Activated CD4-positive, alpha-beta T cell treated with anti-CD3 and anti-CD28 coated beads, Interleukin-10, Interleukin-2, amounts not matched to agents 100 ng/mL and 50 ng/mL, durations not matched to agents 16 hours and 8 hours (primary cell): ENCODE measurements at places on chromosomes 2 and 18.
A peak's percentile ranks its signal among the peaks of the same experiment; 100 is the strongest.

DNA sequence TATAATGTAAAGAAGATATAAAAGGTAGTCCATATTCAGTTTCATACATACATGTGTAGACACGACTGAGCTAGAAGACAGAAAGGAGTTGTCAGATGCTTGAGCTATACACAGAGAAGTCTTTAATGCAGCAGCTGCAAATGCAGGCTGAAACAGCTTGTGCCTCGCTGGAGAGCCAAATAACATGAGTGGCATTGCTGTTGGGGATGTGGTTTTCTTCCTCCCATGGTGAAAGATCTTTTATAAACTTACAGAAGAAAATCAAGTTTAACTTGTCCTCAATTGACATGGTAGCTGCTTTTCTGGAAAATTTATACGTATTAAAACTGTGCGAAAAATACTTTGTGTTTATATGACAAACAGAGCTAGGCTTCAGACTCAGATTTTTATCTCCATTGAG is 16.4 kb upstream of the IL1R1 start:
- no peak for DNase-seq

DNA sequence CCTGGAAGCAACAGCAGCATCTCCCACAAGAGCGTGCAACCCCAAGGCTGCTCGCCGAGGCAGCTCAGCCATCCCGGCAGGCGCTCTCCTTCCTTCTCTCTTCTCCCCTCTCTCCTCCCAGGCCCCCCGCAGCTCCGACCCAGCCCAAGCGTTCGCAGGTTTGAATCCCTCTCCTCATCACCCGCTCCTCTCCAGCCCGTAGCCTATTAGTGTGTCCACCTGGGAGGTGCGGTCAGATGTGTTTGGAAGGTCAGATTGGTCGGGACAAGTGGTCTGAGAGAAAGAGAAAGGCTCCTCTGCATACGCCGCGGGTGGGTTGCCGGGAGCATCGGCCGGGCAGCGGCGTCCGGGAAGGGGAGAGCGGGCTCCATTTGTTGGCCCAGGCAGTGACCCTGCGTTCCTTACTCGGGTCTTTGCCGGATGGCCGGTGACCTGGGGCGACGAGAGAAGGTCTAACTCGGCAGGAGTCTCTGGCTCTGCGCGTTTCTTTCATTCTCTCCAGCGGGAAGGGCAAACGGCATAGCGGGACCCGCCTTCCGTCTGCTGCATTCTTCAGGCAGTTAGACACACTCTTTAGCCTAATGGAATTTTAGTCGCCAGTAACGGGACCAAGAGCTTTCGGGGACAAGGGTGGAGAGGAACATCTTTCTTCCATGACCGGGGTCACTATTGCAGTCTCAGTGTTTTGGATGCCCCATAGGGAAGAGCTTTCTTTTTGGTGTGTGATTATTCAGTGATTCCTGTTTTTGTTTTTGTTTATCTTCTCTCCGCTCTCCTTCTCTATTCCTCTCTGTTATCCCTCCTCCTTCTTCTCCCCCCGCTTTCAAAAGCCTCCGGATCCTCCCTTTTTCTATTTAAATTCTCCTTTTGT is 1.1 kb upstream of the TMEFF2 start:
- DNase-seq = no peak

GRCh38 chr18:67525328-67526099 is 9.0 kb upstream of the DSEL start:
- no peak for DNase-seq

DNA sequence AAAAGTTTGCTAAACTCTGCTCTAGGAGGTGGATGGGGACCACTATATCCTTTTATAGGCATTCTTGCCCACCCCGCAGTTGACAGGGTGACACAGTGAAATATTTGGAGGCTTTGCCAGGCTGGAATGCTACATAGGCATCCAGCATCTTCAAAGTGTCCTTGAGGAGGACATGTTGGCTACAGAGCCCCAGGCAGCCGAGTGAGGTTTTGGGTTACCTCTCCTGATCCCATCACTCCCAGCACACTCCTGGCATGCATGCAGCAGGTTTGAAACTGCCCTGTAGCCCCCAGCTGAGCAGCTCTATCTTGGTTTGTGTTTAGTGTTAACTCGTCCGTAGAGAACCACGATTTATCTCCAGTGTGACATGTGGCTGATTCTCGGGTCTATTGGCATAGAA is 7.3 kb downstream of the FOSL2 start:
- DNase-seq = no peak

DNA sequence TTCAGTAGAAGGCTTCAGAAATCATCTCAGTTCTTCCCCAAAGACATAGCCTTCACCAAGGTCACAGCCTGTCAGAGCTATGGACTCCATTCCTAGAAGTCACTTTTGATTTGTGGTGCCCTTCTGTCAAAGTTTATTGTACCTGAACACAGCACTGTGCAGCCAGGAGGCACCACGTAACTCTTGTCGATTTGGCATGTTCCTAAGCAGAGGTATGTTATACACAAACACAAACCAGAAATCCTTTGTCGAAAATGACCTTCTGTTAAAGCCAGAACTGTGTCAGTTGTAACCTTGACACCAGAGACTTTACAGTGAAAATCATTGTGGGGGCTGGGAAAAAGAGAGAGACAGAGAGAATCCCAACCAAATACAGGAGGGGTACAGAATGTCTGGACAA is 62.6 kb upstream of the SGPP2 start:
- DNase-seq = no peak

DNA sequence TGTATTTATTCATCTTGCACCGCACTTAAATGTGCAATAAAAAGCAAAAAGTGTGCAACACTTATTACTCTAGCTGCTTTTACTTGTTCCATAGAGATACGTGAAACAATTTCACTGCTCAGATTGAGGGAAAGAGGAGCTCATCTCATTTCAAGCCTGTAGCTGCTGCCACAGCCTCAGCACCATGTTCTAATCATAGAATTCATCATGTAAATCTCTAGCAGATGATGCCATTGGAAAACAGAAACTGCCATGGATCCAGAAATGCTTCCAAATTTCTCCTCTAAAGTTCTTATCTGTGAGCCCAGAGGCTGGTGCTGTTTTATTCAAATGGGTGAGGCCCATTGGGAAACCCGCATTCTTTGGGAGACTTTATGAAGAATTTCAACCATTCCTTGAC is 2.0 kb downstream of the CDC42EP3 start:
- no peak for DNase-seq

DNA sequence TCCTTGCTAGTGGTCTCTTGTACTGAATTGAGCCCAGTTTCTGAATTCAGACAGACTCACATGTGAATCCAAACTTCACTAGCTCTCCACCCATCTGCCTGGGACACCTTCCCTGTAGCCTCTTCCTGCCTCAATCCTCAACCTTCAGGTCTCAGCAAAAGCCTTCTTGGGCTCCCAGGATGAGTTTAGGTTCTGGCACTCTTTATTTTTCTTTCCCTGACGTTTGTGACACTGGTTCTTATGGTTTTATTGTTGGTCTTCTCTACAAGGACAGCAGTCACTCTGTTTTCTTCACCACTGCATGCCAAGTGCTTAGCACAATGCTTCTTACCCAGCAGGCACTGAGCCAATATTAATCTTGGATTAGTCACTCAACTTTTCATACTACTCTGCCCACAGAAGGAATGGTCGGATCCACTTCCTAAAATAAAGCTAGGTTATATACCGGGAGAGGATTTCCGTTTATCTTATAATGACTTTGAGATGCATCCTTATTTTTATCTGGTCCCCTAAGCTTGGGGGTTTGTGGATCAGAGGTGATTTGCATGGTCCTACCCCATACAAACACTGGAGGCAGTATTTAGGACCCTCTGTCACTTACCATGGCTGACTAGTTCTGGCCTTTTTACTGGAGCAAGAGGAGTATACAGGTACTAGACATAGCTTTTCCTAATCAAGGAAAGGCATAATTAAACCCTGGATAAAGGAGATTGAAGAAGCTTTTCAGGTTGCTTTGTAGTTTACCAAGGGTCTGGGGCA is 186.3 kb downstream of the MYCN start:
- DNase-seq = no peak

DNA sequence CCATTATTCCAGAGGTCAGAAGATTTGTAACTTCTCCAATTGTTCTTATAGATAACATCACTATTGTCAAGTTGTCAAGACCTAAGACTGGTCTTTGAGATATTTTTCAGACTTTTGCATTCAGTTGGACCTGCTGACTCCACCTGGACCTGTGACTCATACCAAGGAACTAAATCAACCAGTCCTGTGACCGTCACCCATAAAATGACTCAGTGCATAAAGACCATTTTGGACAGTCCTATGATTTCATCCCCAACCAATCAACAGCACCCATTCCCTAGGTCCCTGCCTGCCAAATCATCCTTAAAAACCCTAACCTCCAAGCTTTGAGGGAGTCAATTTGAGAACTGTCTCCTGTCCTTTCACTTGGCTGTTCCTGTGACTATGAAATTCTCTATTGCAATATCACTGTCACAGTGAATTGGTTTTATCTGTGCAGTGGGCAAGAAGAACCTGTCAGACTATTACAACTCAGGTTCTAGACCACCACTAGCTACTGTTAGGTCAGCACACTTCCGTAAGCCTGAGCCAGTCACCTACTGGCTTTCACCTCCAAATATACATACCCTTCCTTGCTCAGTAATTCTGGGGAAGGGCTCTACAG is 17.1 kb downstream of the DPP4 start:
- peak; percentile 73 for DNase-seq

DNA sequence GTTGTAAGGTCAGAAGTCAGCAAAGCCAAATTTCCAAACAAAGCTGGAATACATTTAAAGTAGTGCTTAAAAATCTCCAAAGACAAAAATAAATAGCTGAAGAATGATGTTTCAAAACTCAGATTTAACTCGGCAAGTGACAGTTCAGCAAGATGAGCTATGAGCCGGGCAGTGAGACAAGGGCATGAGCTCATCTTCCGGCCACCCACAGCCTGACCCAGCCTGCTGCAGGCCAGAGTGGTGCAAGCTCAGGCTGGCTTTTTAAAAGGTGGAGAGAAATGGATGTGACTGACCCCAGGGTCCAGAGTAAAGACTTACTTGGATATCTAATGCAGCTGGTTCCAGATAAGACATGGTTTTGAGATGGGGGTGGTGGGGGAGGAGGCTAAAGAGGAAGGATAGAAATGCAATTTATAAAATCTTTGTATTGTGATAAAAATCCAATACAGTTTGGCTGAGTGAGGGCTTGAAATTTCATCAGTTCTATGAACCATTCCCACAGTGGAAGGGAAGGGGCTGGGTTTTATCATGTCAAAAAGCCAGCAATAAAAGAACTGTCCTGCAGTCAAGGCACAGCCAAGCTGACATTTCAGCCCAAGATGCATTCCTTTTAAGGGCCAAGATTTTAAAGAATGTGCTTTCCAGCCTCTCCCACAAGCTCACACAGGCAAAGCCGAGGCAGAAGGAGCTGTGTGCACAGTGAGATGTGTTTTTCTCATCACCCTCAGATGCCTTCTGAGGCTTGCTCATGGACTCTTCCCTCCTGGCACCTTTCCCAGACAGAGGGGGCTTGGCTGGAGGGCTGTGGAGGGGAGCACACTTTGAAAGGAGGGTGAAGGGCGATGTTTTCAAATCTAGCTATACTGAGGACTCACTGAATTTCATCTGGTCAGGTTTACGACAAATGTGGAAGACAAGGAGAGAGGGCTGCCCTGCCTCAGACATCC is 97.9 kb upstream of the KLHL29 start:
- no peak for DNase-seq

GRCh38 chr2:234821946-234822475 is 129.8 kb upstream of the SH3BP4 start:
- DNase-seq = no peak

- DNase-seq = no peak
These were observed 6.3 kb downstream of the STARD7 start for GRCh38 chr2:96202152-96202854.

GRCh38 chr2:33620-34019 is 12.7 kb downstream of the FAM110C start:
- peak; percentile 87 for DNase-seq

DNA sequence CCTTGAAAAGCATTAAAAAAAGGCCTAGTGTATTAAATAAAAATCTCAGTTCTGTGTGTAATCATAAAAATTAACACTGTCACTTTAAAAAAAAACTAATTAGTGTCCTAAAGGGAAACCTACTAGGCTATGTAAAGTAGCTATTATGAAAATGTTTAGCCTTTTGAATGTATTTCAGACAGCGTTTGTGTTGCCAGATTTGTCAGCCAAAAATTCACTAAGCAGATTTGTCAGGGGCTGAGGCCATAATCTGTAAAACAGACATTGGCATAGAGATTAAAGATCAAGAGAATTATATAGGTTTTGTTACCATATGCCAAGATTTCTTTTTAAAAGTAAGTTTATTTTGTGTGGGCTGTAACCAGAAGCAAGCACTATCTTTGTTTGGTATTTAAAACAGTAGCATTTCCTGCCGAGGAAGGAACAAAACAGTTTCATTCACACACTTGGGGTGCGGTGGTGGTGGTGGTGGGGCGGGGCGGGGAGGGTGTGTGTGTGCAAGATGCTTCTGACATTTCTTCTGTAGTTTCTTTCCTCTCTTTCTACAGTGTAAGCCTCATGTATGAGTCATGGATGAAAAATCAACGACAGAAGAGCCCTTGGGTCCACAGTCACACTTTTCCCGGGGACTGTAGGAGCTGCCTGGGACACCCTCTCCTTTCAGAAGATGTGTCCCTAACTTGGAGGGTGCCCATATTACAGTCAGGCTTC is 328.5 kb upstream of the FANCL start:
- peak; percentile 4 for DNase-seq

DNA sequence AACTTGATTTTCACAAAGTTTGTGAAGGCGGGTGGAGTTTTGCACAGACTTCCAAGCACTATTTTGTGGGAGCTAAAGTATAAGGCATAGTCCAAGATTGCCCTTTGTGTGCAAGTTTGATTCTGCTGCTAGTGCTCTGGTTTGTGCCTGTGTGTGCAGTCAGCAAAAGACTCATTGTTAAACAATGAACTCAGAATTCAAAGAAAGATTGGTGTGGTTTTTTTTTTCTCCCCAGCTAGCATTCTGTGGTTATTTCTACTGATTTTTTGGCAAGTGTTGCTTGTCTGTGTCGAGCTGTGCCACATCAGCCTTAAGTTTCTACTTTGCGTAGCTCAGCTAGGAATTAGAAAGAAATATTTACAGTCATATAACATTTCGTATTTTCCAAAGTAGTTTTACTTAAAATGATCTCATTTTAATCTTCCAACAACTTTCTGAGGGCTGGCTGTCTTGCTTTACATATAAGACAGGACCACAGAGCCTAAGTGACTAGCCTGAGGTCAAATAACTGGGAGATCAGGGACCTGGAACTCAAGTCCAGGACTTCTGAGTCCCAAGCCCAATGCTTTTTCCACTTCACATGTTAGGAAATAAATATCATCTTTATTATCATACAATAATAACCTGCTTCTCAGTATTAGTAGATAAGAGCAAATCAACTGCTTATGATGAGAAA is 69.8 kb downstream of the BABAM2 start:
- DNase-seq = peak; percentile 73
